ENCODE measurements at places on chromosomes 1 and 21. TPM values are rescaled to one million over a fixed set of nuclear protein-coding genes. Genes with fewer than 3 reads are reported as not detected.

GRCh38 chr1:6434186-6434585 lies 9.6 kb downstream of the ESPN start:
- H3K27me3 ChIP-seq: peaks cover 31% of the 10 kb centered on the region
- DNase-seq: no peak
- H3K36me3 ChIP-seq: no peaks in the 10 kb centered on the region
- no peak overlapping the region for H3K27ac ChIP-seq

- H3K4me3 ChIP-seq: no peak overlapping the region
- no peaks in the 10 kb centered on the region for H3K36me3 ChIP-seq
- H3K4me1 ChIP-seq: no peaks in the 10 kb centered on the region
- H3K27ac ChIP-seq: no peak overlapping the region
- peak; percentile 74 for DNase-seq
Observed at GRCh38 chr1:18041102-18041501, 66.5 kb upstream of the IGSF21 start.

DNA sequence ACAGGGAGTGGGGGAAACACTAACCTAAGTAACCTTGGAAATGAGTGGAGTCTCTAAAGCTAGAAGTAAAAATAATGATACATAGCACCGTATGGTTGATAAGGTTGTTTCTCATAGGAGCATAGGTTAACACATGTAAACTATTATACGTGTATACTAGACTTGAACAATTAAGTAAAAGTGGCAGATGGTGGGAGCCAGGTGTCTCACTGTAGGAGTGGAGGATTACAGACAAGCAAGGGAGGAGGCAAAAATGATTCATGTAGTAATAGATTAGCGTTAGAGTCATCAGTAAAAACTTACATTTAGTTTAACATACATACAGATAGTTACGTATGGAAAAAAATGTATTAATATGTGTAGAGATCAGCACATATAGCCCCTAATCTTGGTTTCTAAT lies 138.4 kb upstream of the DSCAM start:
- H3K4me1 ChIP-seq: no peaks in the 10 kb centered on the region
- no peak for DNase-seq
- H3K27me3 ChIP-seq: no peaks in the 10 kb centered on the region
- no peak overlapping the region for H3K4me3 ChIP-seq
- H3K27ac ChIP-seq: no peak overlapping the region

- no peaks in the 10 kb centered on the region for H3K36me3 ChIP-seq
- H3K27me3 ChIP-seq: no peaks in the 10 kb centered on the region
- H3K4me1 ChIP-seq: no peaks in the 10 kb centered on the region
- no peak overlapping the region for H3K4me3 ChIP-seq
- no peak for DNase-seq
- H3K27ac ChIP-seq: no peak overlapping the region
Observed at GRCh38 chr1:208534599-208534897, 290.4 kb upstream of the PLXNA2 start.

- H3K36me3 ChIP-seq: no peaks in the 10 kb centered on the region
- DNase-seq: no peak
- no peak overlapping the region for H3K27ac ChIP-seq
- peaks cover 7% of the 10 kb centered on the region for H3K4me1 ChIP-seq
- H3K4me3 ChIP-seq: no peak overlapping the region
- no peaks in the 10 kb centered on the region for H3K27me3 ChIP-seq
Observed at GRCh38 chr1:210685295-210685650, 356.6 kb downstream of the HHAT start.

DNA sequence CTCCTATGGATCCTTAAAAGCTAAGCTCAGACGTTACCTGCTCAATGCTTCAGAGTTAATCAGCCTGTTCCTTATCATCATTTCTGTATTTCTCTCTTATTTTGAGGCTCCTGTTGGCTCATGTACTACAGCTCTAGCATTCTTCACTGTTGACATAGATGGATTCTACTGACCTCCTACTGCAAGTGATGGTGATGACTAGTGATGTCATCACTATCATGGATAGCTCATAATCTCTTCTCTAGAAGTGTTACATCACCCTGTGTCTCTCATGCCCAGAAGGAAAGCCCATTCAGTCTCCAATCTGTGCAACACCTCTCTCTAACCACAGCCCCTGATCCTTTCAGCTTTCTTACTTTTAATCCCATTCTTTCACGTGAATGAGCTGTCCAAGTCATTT lies 168.2 kb upstream of the DPT start:
- no peaks in the 10 kb centered on the region for H3K27me3 ChIP-seq
- H3K4me3 ChIP-seq: no peak overlapping the region
- no peak overlapping the region for H3K27ac ChIP-seq
- peaks cover 11% of the 10 kb centered on the region for H3K4me1 ChIP-seq
- no peaks in the 10 kb centered on the region for H3K36me3 ChIP-seq
- no peak for DNase-seq

DNA sequence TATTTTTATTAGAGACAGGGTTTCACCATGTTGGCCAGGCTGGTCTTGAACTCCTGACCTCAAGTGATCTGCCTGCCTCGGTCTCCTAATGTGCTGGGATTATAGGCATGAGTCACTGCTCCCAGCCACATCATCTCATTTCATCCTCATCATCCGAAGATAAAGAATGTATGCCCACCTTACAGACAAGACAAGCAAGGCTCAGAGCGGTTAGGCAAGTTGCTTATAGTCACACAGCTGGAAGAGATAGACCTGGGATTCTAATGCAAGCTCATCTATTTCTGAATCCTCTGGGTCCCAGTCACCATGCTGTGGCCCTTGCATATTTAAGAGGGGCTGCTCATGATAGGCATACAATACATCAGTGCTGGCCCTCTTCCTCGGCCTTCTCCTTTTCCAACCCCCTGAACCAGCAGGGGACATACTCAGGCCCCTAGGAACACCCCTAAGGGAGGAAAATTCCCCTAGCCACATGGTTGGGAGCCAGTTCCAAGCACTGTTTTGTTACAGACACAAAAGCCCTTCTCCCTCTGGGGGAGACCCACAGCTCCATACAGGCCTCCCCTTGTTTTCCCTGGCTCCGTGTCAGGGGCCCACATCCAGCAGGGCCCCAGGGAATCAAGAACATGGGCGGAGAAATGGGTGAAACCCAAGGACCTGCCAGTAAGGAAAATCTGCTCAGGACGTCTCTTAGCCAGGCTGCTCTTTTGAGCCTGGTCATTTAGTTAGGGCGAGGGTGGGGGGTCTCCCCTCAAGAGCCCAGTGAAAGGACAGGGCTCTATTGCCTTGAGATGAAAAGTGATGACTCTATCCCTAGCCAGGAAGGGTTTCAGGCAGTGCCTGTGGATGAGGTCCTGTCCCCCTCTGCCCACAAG lies 6.9 kb downstream of the CSRP1 start:
- peak overlapping the region; percentile 85 for H3K4me3 ChIP-seq
- peaks cover 86% of the 10 kb centered on the region for H3K4me1 ChIP-seq
- no peaks in the 10 kb centered on the region for H3K27me3 ChIP-seq
- DNase-seq: no peak

- no peak overlapping the region for H3K4me3 ChIP-seq
- DNase-seq: no peak
- H3K27ac ChIP-seq: no peak overlapping the region
- H3K4me1 ChIP-seq: no peaks in the 10 kb centered on the region
- H3K27me3 ChIP-seq: no peaks in the 10 kb centered on the region
Observed at GRCh38 chr1:233033361-233033760, 83.0 kb downstream of the NTPCR start.

- no peak overlapping the region for H3K27ac ChIP-seq
- H3K4me3 ChIP-seq: no peak overlapping the region
- no peaks in the 10 kb centered on the region for H3K4me1 ChIP-seq
Observed at GRCh38 chr1:3711780-3712451, 40.3 kb upstream of the CCDC27 start.

DNA sequence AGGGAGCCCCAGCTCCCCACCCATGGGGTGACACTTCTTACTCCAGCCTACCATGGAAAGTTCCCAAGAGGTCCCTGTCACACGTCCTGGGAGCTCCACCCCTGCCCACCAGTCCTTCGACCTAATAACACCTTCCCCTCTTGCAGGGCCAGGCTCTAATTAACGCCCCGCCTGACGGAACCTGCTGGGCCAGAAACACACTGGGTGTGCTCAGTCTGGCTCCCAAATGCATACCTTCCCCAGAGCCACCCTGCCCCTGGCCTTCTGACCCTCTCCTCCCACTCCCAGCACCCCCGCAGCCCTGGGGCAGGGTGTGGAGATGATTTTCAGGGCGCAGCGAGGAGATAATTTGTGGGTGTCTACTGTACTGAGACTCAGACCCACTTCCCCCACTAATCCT lies 20.6 kb downstream of the PGLYRP3 start:
- no peak overlapping the region for H3K4me3 ChIP-seq
- DNase-seq: no peak
- no peak overlapping the region for H3K27ac ChIP-seq
- H3K36me3 ChIP-seq: no peaks in the 10 kb centered on the region

GRCh38 chr1:39107341-39108290 lies 81.5 kb downstream of the NDUFS5 start:
- H3K27me3 ChIP-seq: no peaks in the 10 kb centered on the region
- peaks cover 77% of the 10 kb centered on the region for H3K4me1 ChIP-seq
- H3K36me3 ChIP-seq: no peaks in the 10 kb centered on the region
- DNase-seq: no peak
- peak overlapping the region; percentile 94 for H3K27ac ChIP-seq
- H3K4me3 ChIP-seq: peak overlapping the region; percentile 0

DNA sequence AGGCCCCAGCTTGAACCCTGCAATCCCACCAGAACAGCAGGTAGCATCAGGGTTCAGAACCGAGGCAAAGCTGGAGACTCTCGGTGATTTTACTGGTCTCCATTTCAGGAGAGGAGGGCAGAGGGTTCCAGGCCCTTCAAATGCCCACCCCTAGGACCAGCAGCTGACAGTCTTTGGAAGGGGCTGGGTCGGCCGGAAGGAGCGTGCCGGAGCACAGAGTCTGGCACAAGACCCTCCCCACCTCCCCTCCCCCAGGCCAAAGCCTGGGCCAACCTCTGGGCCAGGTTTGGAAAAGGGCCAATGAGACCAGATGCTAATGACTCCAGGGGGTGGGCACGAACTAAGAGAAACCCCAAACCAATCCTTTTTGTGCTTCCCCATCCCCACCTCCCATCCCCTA lies 6.9 kb downstream of the FBXO2 start:
- DNase-seq: no peak
- no peaks in the 10 kb centered on the region for H3K36me3 ChIP-seq
- no peak overlapping the region for H3K27ac ChIP-seq
- no peak overlapping the region for H3K4me3 ChIP-seq

- no peaks in the 10 kb centered on the region for H3K27me3 ChIP-seq
- peak overlapping the region; percentile 78 for H3K27ac ChIP-seq
- DNase-seq: peak; percentile 80
- H3K4me1 ChIP-seq: no peaks in the 10 kb centered on the region
- H3K36me3 ChIP-seq: no peaks in the 10 kb centered on the region
- peak overlapping the region; percentile 98 for H3K4me3 ChIP-seq
Observed at GRCh38 chr1:93448292-93448982, 519 bp downstream of the FNBP1L start.

DNA sequence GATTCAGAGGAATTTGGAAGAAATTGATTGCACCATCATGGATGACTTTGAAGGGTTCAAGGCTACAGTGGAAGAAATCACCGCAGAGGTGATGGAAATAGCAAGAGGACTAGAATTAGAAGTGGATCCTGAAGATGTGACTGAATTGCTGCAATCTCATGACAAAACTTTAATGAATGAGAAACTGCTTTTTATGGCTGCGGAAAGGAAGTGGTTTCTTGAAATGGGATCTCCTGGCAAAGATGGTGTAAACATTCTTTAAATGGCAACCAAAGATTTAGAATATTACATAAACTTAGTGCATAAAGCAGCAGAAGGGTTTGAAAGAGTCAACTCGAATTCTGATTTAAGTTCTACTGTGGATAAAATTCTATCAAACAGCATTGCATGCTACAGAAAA lies 698.6 kb downstream of the PLA2G4A start:
- no peaks in the 10 kb centered on the region for H3K36me3 ChIP-seq
- DNase-seq: no peak

- H3K27ac ChIP-seq: no peak overlapping the region
- peaks cover 7% of the 10 kb centered on the region for H3K4me1 ChIP-seq
- DNase-seq: no peak
- H3K36me3 ChIP-seq: no peaks in the 10 kb centered on the region
Observed at GRCh38 chr1:86699186-86699585, 5.2 kb upstream of the SH3GLB1 start.

Gene OR6N1
- not detected for total RNA-seq

Gene MCOLN2
- 12.5 TPM for total RNA-seq

Gene F3
- 19.3 TPM for total RNA-seq

Gene CFAP45
- not detected for total RNA-seq

Gene RPTN
- not detected for total RNA-seq

Gene TTLL7
- total RNA-seq: 17.6 TPM

Gene SPRR3
- total RNA-seq: not detected

All from sigmoid colon (tissue), 7 donors.